ENCODE measurements at places on chromosomes 3 and 15.

DNA sequence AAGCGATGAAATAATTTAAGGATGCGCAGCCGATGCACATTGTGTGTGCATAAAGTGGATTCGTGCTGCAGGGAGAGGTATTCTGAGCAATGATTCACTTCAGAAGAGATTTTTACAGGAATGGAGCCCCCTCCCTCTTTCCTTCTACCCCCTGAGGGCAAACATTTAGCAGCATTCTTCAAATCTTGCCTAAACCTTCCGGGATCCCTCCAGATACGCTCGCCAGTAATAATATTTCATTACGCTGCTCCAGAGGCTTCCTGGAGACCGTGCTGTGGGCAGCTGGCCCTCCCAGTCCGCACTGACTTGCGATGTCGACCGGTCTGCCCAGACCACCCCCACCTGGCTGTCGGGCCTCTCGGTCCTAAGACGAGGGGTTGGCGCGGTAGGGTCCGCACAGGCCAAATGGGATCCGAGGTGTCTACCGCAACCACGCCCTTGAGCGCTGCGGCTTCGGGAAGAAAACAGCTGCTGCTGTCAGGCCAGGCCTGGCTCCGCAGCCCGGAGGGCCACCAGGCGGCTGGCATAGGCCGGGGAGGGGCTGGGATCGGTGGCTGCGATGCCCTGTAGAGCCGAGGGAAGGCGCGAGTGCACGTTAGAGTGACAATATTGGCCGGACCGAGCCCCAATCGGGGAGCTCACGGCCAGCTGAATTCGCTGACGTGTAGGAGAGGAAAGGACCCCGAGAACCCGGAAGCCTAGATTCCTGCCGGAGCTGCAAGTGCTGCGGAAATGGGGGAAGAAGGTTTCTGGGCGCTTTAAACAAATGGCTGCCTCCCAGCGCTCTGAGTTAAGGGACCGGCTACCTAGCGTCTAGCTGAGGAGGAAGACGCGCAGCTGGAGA is 14.3 kb downstream of the ZIC4 start:
- peak; percentile 96 for DNase-seq

DNA sequence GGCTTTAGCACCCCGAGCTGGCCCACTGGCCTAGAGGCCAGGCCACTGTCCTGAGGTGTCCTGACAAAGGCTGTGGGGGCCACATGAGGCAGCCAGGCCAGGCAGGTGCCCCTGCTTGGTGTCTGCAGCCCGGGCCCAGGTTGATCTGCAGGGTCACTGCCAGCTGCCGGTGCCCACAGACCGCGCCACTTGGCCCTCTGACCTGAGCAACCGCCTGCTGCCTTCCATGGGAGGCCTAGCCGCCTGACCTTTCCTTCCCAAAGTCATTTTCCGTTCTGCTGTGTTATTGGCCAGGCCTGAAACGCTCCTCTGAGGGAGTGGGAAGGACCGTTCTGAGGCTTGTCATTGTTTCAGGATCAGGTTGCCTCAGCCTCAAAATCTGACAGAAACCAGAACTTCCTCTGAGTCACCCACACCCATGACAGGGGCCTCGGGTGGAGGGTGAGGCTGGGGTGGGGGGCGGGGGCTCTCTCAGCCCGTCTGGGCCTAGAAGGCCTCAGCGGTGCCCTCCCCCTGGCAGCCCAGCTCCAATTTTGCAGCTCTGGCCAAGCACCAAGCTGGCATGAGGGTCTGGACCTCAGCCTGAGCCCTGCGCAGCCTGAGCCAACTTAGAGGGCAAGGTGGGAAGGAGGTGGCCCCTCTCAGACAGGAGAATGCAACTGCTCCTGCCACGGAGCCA is 140.7 kb upstream of the MEF2A start:
- peak; percentile 73 for DNase-seq

- no peak for DNase-seq
Measured at GRCh38 chr3:146359841-146360240, 108.9 kb upstream of the PLSCR4 start.

- no peak for DNase-seq
Measured at GRCh38 chr3:159062734-159063410, 261.0 kb downstream of the MFSD1 start.

DNA sequence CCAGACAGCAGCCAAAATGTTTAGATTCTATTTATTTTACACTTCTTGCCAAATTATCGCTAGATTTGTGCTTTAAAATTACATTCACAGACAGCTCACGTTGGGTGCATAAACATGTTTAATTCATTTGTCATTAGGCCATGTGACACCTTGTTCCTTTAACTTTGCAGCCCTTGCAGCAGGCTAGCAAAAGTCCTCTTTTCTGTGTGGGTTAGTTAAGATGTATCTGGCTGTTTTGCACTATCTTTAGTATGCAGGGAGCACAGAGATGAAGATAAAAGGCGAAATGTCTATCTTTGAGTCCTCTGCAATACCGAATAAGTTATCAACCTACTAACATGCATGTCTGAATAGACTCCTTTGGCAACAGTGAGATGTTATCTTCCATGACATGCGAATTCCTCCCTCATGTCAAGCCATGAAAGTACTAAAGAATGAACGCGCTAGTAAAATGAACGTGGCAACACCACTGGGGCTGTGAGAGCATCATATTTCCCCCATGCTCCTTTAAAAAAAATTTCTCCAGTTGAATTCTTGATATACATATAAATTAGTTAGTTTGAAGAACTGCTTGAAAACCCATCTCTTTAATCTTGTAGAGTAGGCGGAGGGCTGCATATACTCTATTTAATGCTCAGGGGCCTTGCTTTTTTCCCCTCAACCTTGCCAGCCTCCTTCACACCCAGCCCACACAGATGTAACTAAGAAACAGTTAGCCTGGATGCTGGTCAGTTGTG is 620.4 kb upstream of the NR2F2 start:
- DNase-seq = no peak

GRCh38 chr3:152428577-152428976 is 159.8 kb downstream of the MBNL1 start:
- DNase-seq = no peak

GRCh38 chr3:138479438-138479863 is 45.0 kb downstream of the ESYT3 start:
- DNase-seq = peak; percentile 69

GRCh38 chr3:81716870-81717509 is 44.5 kb downstream of the GBE1 start:
- DNase-seq = no peak

DNA sequence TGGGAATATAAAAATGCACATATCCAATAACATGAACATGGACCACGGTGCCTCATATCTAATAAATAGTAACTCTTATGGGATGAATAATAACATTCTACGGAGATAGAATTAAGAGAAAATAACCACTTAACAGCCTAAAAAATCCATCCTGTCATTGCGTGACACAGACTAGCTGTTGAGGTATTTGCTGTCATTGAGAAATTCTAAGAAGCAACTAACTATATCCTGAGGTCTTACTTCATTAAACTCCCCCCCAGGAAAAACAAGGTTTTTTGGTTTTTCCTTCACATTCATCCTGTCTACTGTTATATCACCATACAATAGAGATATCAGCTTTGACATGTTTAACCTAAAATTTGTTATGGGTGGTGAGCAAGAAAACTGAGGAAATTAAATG is 14.3 kb downstream of the CEP152 start:
- DNase-seq = no peak

- DNase-seq = peak; percentile 91
Measured at GRCh38 chr3:159620873-159621272, 367.8 kb upstream of the IL12A start.

DNA sequence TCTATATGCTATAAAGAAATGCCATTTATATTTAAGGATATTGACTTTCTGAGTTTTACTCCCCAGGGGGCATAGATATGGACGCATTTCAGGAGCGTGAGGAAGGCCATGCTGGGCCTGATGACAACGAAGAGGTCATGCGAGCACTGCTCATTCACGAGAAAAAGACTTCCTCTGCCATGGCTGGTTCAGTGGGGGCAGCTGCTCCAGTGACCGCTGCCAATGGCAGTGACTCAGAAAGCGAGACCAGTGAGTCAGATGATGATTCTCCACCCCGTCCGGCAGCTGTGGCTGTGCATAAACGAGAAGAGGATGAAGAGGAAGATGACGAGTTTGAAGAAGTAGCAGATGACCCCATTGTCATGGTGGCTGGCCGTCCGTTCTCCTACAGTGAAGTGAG is 38.4 kb downstream of the GTF2E1 start:
- DNase-seq = peak; percentile 97

DNA sequence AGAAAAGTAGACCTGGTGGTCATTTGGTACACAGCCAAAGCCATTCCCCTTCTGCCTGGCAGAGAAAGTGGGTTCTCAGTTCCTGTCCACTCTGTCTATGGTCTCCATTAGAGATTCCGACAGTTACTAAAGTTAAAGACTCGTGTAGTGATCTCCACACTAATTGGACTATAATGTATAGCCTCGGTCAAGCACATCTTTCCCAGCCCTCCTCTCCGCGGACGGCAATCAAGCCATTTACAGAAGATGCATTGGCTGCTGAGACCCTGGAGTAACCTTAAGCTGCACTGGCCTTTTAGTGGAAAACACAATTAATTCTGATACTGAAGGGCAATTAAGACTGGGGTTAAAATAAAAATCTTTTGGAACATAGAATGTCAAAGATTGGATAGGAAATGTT is 865.3 kb downstream of the MCTP2 start:
- DNase-seq = no peak

DNA sequence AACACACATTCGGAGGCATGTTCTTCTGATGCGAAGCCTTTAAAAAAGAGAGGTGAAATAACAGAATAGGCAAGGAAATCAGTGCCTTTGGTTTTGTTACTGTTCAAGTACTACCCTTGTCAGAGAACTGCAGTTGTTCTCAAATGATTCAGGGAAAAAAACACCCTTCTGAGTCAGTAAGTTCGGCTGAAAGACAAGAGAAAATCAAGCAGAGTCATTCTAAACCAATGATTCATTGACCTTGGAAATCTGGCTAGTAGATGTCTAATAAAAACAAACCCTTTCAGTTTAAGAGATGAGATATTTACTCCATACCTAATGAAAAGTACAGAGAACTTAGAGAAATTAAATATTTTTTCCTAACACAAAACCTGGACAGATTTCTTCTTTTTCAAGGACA is 72.7 kb upstream of the ABI3BP start:
- peak; percentile 95 for DNase-seq

DNA sequence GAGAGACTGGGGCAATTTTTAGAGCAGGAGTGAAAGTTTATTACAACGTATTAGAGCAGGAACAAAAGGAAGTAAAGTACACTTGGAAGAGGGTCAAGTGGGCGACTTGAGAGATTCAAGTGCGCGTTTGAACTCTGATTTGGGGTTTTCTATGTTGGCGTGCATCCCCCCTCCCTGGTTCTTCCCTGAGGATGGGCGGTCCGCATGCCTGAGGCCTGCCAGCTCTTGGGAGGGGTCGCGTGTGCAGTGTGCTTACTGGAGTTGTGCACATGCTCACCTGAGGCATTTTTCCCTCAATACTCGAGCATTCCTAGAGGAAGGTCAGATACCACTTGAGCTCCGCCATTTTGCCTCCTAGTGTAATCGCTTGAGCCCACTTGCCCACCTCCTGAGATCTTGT is 10.4 kb upstream of the CHAC1 start:
- DNase-seq = no peak

DNA sequence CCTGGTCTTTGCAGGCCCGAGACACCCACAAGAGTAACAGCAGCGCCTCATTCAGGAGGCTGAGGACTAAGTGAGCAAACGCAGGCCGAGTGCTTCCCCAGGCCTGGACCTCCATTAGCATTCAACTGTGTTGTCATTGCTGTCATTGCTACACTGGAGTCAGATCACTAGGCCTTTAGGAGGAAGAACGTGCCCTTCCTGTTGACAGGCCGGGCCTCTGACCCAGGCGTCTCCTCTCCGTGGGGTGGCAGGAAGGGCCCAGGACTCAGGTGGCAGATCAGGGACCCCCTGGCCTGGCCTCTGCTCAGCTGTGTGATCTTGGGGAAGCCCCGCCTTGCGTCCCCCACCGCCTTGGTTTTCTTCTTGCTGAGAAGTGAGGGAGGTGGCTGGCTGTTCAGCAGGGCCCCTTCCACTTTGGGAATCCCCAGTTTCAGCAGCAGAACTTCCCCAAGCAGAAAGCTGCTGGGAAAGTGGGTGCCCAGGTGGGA is 19.1 kb downstream of the ZDHHC19 start:
- no peak for DNase-seq

Data from ELR (cell line).